ENCODE measurements at places on chromosomes 6 and 20. TPM values are rescaled to one million over a fixed set of nuclear protein-coding genes. Genes with fewer than 3 reads are reported as not detected.

Gene UBE3D
- 3.4 TPM for polyA plus RNA-seq

DNA sequence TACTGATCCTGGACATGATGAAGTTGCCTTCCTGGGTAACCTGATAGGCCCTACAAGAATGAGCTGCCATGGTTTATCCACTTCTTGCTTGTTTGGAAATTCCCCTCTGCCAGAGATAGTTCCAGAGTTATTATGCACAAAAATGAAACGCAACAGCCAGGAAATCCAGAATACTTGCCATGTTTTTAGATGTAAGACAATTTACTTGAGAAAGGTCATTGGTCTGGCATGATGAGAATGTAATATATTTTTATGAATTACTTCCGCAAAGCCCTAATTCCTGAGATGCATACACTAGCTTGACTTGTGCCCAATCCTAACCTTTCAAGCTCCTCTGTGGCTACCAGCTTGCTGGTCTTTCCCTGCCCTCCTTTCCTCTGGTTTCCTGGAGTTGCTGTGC is 27.9 kb upstream of the NT5E start:
- no peaks in the 10 kb centered on the region for H3K36me3 ChIP-seq
- H3K4me1 ChIP-seq, result peaks cover 33% of the 10 kb centered on the region
- H3K4me3 ChIP-seq, result no peak overlapping the region

Gene HIVEP1
- 7.7 TPM for polyA plus RNA-seq

- no peak overlapping the region for H3K4me3 ChIP-seq
- H3K27ac ChIP-seq, result no peak overlapping the region
- no peaks in the 10 kb centered on the region for H3K36me3 ChIP-seq
- no peaks in the 10 kb centered on the region for H3K27me3 ChIP-seq
- H3K4me1 ChIP-seq, result no peaks in the 10 kb centered on the region
These were observed 7.2 kb upstream of the C6orf141 start for GRCh38 chr6:49543087-49543858.

GRCh38 chr6:47741807-47742206 is 40.0 kb upstream of the OPN5 start:
- H3K4me1 ChIP-seq, result no peaks in the 10 kb centered on the region
- no peaks in the 10 kb centered on the region for H3K27me3 ChIP-seq
- H3K4me3 ChIP-seq, result no peak overlapping the region
- H3K27ac ChIP-seq, result no peak overlapping the region

All from SK-N-SH (cell line).